H1 (cell line): ENCODE measurements at places on chromosomes 6 and 20. TPM values are rescaled to one million over a fixed set of nuclear protein-coding genes. Genes with fewer than 3 reads are reported as not detected.
A peak's percentile ranks its signal among the peaks of the same experiment; 100 is the strongest.

DNA sequence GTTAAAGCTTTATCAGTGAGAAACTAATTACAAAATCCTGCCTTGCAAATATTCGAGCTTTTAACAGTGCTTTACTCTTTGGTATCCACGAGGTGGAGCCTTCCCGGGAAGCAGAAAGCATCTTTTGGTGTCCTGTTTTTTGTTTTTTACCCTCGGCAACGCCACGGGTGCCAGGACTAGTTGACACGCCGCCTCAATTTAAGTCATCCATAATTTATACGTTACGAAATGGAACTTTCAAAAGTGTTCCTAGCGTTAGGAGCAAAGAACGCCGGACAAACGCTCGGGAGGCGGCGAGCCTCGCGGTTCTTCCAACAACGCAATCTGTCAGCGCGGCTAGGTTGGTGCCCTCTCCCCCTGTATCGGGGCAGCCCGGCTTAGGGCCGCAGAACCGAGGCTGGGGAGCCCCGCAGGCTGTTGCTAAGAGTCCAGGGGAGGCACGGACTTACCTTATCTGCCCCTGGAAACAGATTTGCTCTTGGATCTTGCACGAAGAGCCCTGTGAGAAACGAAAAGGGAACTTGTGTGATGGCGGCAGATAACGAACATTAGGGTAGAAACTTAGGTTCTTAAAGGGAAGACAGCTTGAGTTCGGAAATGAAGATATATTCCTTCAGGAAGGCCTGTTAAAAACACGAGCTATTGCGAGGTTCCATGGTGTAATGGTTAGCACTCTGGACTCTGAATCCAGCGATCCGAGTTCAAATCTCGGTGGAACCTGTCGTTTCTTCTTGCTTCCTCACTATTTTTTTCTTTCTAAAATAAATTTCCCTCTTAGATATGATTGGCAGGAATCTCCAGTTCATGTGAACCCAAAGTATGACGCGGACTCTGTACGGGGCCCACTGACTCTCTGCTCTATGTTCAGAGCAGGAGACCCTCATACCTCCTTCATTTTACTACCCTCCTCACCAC, 46.2 kb upstream of the ZNF184 start:
- peak overlapping the region; percentile 75 for H3K4me3 ChIP-seq
- H3K36me3 ChIP-seq: no peaks in the 10 kb centered on the region
- H3K4me1 ChIP-seq: no peaks in the 10 kb centered on the region
- peak; percentile 83 for DNase-seq
- peaks cover 7% of the 10 kb centered on the region for H3K27me3 ChIP-seq

Gene GRM1
- total RNA-seq: 0.78 and 1.3 TPM in 2 replicates

- no peak overlapping the region for H3K4me3 ChIP-seq
- no peak for DNase-seq
- H3K4me1 ChIP-seq: no peaks in the 10 kb centered on the region
- no peak overlapping the region for H3K27ac ChIP-seq
Measured at GRCh38 chr6:94227741-94228140, 808.4 kb upstream of the EPHA7 start.

GRCh38 chr6:139533573-139534471, 159.4 kb upstream of the CITED2 start:
- no peak overlapping the region for H3K4me3 ChIP-seq
- no peak overlapping the region for H3K27ac ChIP-seq
- H3K36me3 ChIP-seq: no peaks in the 10 kb centered on the region
- no peak for DNase-seq

GRCh38 chr6:27806981-27807440, 105.2 kb downstream of the OR2B2 start:
- no peaks in the 10 kb centered on the region for H3K27me3 ChIP-seq
- no peaks in the 10 kb centered on the region; the same call in 1 of the 2 replicates for H3K4me1 ChIP-seq
- H3K36me3 ChIP-seq: no peaks in the 10 kb centered on the region
- peak overlapping the region; percentile 91 for H3K27ac ChIP-seq

Gene NNAT
- total RNA-seq: 66.8 and 71.5 TPM in 2 replicates

- DNase-seq: no peak
- no peaks in the 10 kb centered on the region for H3K4me1 ChIP-seq
- no peaks in the 10 kb centered on the region for H3K36me3 ChIP-seq
- H3K27ac ChIP-seq: no peak overlapping the region
Measured at GRCh38 chr20:44720997-44721784, 6.0 kb downstream of the CCN5 start.

Gene ZNF133
- total RNA-seq: 12.1 and 14.3 TPM in 2 replicates

- DNase-seq: no peak
- H3K36me3 ChIP-seq: no peaks in the 10 kb centered on the region
- H3K27me3 ChIP-seq: no peaks in the 10 kb centered on the region
- H3K27ac ChIP-seq: no peak overlapping the region
Measured at GRCh38 chr6:55773620-55774216, 101.7 kb downstream of the BMP5 start.

DNA sequence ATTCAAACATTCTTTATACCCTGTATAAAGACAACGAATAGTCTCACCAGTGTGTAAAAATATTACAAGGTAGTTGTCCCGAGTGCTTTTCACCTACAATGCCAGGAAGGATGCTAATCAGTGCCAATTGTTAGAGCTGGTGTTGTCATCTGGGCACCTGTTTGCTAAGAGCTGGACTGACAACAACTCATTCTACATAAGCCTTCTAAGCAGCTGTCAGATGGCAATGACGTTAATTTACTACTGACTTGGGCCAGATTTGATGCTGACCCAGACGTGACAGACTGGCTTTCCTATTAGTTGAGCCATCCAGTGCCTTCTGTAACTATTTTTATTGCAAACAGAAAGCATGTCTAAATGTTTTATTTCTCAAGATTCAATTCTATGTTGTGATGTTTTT, 355.2 kb downstream of the ADGRB3 start:
- no peak for DNase-seq
- H3K36me3 ChIP-seq: no peaks in the 10 kb centered on the region
- H3K27me3 ChIP-seq: no peaks in the 10 kb centered on the region
- H3K4me1 ChIP-seq: peaks cover 4% of the 10 kb centered on the region

GRCh38 chr6:138521790-138522189, 22.5 kb upstream of the NHSL1 start:
- no peaks in the 10 kb centered on the region for H3K36me3 ChIP-seq
- no peak for DNase-seq

GRCh38 chr20:43426172-43426571, 31.5 kb upstream of the SRSF6 start:
- no peaks in the 10 kb centered on the region for H3K27me3 ChIP-seq
- no peak overlapping the region for H3K4me3 ChIP-seq
- H3K36me3 ChIP-seq: no peaks in the 10 kb centered on the region
- H3K27ac ChIP-seq: no peak overlapping the region

Gene SERINC1
- total RNA-seq: 38.0 and 38.6 TPM in 2 replicates

GRCh38 chr6:90714319-90714718, 127.4 kb upstream of the MAP3K7 start:
- no peaks in the 10 kb centered on the region for H3K4me1 ChIP-seq
- H3K27ac ChIP-seq: no peak overlapping the region
- H3K27me3 ChIP-seq: no peaks in the 10 kb centered on the region
- H3K36me3 ChIP-seq: no peaks in the 10 kb centered on the region

Gene DLGAP4
- 57.2 and 61.8 TPM in 2 replicates for total RNA-seq
